Stimulated activated CD8-positive, alpha-beta memory T cell treated with anti-CD3 and anti-CD28 coated beads, Interleukin-7, amount 100 ng/mL, for 1 hour (primary cell): ENCODE measurements at places on chromosomes 1 and 21.

- DNase-seq, result no peak
These were observed 11.0 kb downstream of the EVA1C start for GRCh38 chr21:32423320-32424190.

GRCh38 chr1:165671526-165671925 is 26.8 kb downstream of the ALDH9A1 start:
- no peak for DNase-seq

- no peak for DNase-seq
These were observed 548.9 kb downstream of the NUF2 start for GRCh38 chr1:163870666-163871065.

DNA sequence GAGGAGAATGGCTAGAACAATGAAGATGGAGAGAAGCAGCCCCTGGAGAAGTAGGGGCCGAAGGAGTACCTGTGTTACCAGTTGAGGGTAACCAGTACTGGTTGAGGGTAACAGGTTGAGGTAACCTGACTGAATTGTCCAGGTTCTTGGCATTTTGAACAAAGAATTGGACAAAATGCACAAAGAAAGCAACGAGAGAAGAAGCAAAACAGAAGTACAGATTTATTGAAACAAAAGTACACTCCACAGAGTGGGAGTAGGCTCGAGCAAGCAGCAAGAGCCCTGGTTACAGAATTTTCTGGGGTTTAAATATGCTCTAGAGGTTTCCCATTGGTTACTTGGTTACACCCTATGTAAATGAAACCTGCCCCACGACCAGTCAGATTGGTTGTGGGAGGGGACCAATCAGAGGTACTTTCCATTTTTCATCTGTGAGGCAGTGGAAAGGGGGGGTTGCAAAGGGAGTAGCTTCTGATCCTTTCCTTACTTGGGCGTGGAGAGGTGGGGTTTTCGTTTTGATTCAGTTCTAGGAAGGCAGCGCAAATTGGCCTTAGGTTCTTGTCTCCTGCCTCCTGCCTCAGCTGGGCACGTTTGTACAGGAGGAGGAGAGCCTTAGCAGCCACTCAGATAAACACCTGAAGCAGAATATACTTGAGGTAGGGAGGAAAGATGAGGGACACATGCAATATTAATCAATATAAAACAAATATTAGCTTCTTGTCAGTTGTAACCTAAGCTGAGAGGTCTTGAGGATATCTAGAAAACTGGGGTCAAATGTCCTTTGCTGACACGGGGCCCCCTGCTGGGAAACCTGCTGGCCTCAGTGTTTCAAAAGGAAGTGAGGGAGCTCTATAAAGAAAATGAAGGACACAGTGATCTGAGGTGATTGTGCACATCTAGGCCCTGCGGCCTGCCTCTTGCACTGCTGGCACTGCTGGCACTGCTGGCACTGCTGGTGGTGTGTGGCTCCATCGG is 14.3 kb upstream of the LSM10 start:
- no peak for DNase-seq

- DNase-seq, result no peak
These were observed 648 bp downstream of the S100PBP start for GRCh38 chr1:32817815-32818786.

- DNase-seq, result no peak
These were observed 159.3 kb downstream of the TSEN15 start for GRCh38 chr1:184210862-184211261.

- DNase-seq, result no peak
These were observed 23.1 kb downstream of the SLC26A9 start for GRCh38 chr1:205920159-205920558.

DNA sequence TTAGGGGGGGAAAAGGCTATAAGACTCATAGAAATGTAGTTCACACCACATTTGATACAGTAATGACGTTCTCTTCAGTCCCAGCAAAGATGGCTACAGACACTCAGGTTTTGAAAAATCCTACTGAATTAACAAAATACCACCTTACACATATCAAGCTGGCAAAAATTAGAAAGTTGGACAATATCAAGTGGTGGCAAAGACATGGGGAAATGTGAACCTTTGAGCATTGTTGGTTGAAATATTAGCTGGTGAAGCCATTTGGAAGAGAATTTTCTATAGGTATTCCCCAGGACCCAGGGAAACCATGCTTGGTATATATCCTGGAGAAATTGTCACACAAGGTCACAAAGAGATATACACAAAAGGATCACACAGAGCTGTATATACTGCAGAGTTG is 163.0 kb downstream of the ADSS2 start:
- DNase-seq, result no peak

- DNase-seq, result no peak
These were observed 315.4 kb downstream of the MATN1 start for GRCh38 chr1:30407865-30408580.

DNA sequence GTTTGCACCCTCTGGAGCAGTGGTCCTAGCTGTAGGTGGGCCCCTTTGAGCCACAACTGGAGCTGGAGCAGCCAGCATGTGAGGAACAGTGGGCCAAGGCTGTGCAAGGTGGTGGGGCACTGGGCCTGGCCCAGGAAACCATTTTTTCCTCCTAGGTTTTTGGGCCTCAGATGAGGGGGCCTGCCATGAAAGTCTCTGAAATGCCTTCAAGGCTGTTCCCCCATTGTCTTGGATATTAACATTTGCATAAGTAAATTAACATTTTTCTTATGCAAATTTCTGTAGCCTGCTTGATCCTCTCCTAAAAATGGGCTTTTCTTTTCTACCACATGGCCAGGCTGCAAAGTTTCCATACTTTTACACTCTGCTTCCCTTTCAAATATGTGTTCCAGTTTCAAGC is 212.0 kb downstream of the NTNG1 start:
- DNase-seq, result no peak

DNA sequence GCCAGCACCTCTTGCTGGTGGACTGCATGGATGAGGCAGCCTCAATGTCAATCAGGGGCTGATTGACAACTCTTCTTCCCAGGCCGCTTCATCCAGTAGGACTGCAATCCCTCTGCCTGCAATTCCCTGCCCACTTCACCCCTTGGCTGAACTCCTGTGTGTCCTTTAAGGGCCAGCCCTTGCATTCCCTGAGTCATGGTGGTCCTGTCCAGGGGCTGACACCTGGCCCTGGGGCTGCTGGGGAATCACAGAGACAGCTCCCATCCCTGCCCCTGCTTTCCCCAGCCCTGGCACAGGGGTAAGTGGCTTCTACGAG is 4.6 kb upstream of the EPS8L3 start:
- DNase-seq, result no peak

- DNase-seq, result no peak
These were observed 1.6 kb downstream of the ELOVL1 start for GRCh38 chr1:43366179-43366578.

DNA sequence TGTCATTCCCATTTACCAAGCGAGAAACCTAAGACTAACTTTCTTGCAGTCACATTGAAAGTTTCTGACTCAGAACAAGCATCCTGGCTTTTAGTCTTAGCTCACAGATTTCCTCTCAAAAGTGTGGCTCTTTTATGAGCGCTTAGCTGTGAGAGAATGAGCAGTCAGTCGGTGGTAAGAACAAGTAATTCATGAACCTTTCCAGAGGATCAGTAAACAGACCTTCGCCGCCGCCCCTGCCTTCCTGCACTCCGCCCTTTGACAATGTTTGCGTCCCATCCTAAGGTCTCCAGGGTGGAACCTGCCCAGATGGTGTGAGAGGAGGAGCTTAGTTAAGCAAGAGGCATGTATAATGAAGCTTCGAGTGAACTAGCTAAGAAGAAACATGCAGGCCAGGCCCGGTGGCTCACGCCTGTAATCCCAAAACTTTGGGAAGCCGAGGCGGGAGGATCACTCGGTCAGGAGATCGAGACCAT is 142.4 kb downstream of the GLUL start:
- no peak for DNase-seq

GRCh38 chr1:70617728-70618127 is 206.7 kb downstream of the CTH start:
- no peak for DNase-seq

DNA sequence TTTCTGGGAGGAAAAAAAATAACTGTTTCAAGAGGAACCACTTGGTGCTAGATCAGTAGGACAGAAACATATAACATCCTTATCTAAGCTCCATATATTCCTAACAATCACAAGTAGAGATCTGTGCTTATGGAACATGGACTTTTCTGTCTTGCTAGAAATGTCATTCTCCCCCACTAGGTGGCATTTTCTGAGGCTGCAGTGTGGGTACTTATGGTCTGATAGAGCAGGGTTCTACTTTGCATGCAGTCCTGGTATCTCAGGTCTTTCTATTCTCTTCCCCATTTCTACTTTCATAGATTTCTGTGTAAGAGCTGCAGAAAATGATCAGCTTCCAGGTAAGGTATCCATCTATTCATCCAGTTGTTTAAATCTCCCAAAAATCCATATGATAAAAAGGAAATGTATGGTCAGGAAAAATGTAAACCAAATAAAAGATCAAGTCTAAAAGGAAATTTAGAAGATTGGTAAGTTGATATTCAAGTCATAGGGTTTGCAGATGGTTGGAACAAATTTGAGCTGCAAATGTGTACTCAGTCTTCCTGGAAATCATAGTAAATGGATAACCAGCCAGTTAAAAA is 1.5 kb downstream of the ZNF684 start:
- no peak for DNase-seq

DNA sequence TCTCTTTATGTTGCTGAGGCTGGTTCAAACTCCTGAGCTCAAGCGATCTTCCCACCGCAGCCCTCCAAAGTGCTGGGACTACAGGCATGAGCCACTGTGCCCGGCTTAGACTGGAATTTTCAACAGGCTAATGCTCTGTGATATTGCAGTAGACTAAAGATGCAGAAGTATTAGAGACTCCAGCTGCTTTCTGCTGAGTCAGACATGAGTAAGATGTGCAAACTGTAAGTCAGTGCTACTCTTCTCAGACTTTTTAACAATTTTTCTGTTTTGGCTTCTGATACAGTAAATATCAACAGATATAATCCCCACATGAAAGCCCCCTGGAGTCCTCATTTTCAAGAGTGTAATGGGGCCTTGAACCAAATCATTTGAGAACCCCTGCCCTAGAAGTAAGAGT is 29.3 kb upstream of the NLRP3 start:
- no peak for DNase-seq

GRCh38 chr1:1352786-1353388 is 3.7 kb upstream of the DVL1 start:
- no peak for DNase-seq

DNA sequence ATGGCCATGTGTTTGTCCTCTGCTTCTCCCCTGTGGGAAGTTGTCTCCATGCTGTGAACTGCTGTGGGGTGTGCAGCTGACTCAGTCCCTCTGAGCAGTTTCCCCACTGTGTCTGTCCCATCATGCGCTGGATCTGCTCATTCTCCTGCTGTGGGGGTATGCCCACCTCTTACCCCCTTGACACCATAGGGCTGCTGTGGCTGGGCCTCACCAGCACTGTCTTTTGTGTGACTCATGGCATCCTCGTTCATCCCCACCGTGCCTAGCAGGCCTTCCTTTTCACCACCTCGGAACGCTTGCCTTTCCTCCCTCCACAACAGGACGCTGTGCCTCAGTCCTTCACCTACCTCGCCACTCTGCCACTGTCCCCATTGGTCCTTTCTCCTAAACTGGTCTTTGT is 27.3 kb downstream of the VANGL2 start:
- DNase-seq, result no peak

DNA sequence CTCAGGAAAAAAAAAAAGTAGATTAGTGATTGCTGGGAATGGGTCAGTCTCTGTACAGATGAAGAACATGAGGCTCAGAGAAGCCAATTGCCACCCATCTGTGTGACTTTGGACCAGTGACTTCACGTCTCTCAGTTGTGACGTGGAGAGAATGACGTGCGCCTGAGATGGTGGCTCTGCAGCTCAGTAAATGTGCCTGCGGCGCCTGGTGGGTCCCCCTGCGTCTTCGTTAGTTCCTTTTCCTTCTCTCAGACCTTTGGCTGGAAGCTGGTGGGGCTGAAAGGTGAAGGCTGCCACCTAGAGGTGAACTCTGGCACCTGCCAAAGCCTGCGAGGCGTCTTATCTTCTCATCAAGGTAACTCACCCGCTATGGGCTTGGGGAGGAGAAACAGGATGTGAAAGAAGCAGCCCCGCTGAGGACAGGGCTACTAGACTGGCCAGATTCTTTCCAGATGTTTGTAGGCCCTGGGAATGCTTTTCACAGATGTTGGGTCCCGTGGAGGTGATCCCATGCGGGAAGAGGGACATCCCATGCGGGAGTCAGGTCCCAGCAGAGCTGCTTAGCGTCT is 8.7 kb upstream of the E2F2 start:
- DNase-seq, result peak; percentile 86

DNA sequence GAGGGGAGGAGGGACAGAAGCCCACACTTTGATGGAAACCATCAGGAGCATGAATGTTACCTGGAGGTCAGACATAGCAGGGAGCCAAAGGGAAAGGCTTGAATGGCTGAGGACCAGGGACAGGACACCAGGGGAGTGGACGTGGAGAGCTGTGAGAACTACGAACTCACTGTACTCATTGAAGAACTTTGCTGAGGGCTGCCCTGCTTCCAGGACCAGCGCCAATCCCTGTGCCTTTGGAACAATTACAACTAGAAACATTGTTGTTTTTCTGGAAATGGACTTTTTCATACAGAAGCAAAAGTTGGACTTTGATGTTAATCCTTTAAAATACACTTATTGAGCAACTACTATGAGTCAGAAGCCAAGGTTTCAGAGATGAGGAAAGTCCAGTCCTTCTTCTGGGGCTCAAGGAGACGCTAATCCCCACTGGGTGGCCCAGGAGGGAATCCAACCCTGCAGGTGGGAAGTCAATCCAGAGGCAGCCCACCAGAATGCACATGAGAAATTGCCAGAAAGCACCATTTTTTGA is 12.9 kb downstream of the TSPAN2 start:
- DNase-seq, result no peak

- no peak for DNase-seq
These were observed 182.6 kb upstream of the LYPLAL1 start for GRCh38 chr1:218991089-218991488.

DNA sequence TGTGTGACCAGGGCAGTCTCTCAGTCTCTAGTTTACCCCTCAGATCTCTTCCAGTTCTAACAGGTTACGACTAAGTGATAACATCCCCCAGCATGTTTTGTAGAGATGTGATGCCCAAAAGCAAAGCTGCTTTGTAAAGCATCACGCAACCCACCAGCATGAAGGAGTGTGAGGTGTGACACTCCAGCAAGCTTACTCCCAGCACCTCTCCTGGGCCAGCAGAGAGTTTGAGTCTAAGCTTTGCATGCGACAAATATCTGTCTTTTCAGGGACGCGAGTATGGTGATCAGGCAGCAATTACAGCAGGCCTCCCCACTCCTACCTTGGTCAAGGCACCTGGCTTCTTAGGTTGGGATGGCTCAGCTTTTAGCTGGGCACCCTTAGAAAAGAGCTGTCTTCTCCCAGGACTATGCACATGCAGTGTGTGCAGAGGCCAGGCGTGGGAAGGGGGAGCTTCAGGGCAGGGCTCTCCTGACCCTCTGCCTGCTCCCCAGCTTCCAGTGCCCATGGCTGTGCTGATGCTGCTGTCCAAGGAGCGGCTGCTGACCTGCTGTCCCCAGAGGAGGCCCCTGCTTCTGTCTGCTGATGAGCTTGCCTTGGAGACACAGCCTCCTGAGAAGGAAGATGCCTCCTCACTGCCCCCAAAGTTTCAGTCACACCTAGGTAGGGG is 48.2 kb downstream of the ELK4 start:
- DNase-seq, result no peak

- DNase-seq, result no peak
These were observed 15.3 kb upstream of the SGIP1 start for GRCh38 chr1:66518654-66519053.

GRCh38 chr1:101420406-101420805 is 183.6 kb downstream of the S1PR1 start:
- DNase-seq, result no peak
